ENCODE measurements at places on chromosomes 4 and X.

GRCh38 chr4:151417164-151417571 lies 8.2 kb downstream of the FHIP1A start:
- DNase-seq: no peak

- DNase-seq: no peak
These were observed 68.7 kb upstream of the DCLK2 start for GRCh38 chr4:150009533-150009932.

GRCh38 chrX:19972984-19973383 lies 17.9 kb downstream of the BCLAF3 start:
- no peak for DNase-seq

DNA sequence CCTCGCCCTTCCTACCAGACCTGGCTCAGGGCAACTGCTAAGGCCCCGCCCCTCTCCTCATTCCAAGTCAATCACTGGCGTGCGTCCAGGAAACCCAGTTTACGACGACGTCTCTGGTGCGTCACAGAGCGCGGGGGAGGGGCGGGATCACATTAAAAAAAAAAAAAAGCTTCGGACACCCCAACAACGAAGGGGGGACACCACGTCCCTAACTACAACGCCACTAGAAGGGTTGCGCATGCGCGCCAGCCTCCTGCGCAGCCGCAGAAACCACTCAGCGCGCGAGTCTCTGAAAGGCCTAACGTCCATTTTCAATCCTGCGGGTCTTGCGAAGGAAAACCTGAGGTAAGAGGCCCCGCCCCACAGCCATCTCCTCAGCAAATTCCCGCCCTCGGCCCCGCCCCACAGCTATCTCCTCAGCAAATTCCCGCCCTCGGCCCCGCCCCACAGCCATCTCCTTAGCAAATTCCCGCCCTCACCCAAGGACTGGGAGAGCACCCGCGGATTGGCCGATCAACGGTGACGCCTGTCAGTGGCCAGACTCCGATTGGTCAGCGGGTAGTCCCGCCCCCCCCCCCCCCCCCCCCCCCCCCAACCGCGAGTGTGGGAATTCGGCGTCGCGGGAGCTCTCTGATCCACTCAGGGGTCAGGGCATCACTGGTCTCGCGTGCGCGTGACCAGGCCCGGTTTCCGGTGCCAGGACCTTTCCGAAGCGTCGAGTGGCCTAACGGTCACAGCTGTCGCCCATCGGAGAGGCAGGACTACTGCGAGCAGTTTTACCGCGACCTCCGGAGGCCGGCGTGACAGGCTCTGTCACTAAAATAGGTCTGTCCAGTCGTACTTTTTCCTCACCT lies at the start of gene SCML1:
SCML1 (plus strand) TSS at position 638 of the 854 bp plus-strand sequence. CDS start 6,694 bp downstream, outside the sequence.
- peak; percentile 89 for DNase-seq

- peak; percentile 70 for DNase-seq
These were observed 361.2 kb downstream of the BCOR start for GRCh38 chrX:39736216-39737211.

DNA sequence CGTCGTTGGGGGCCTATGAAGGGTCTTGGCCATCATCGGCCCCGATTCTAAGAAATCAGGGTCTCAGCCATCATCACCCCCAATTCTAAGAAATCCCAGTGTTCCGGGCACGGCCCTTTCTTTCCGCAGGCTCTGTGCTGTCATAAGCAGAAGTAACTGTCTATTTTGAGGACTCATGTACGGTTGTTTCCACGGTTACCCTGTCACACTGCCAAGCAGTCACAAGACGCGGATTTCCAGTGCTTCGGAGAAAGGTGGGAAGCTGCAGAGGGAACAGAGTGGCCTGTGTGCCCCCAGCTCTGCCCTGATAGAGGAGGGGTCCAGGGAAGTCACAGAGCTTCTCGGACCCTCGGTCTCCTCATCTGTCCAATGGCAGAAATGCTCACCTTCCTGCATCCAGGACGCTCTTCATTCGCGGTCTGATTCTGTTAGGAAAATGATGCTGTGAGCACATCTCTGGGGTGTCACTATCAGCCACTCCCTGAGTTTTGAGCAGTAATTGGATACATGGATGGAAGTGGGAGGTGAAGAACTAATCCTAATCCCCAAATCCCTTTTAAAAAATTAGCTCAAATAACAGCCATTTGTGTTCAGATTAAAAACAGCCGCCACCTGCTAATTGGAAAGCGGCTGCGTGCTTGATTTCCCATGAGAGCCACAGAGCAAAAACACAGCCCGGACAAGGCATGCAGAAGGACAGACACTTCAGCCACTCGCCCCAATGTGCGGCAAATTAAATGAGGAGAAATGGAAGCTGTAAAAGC lies 73.1 kb downstream of the WFS1 start:
- DNase-seq: peak; percentile 3

- no peak for DNase-seq
These were observed 145.1 kb upstream of the IL1RAPL2 start for GRCh38 chrX:104420907-104421306.

- DNase-seq: no peak
These were observed 84.4 kb downstream of the APBB2 start for GRCh38 chr4:41129936-41130440.

- DNase-seq: no peak
These were observed 88.0 kb upstream of the RAPGEF2 start for GRCh38 chr4:159014859-159015258.

GRCh38 chrX:39850630-39851152 lies 247.1 kb downstream of the BCOR start:
- no peak for DNase-seq

DNA sequence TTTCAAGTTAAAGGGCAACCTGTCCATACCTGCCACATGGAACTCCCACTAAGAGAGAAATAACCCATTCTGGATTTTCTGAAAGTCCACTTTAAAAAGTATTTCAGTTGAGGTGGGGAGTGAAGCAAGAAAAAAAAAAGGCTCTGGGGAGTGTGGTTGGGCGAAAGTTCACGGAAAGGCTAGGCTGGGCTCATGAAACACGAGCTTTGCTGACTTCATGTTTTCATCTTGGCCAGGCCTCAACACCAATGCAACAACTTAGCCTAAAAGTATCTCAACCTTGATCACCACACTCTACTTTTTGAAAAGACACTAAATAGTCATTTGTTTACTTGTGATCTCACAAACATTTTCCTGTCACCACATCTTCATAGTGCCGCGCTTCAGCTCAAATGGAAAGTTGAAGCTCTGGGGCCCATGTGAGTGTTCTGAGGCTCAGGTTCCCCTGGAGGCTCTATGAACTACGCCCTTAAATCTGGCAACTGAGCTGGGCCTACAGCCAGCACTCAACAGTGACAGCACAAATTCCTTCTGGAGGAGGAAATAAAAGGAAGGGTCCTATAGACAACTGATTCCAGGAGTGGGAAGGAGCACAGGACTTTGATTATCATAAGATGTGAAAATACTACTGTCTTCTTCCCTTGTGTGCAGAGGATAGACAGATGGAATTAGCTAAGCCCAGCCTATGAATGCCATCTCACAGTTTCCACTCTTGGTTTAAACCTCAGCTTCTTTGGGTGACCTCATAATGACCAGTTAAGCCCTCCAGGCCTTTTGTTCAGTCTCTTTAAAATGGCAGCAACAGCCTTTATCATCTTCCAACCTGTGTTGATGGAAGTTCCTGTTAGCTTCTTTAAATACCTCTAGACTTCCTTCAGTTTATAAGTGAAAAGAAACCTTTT lies 5.1 kb downstream of the CD40LG start:
- peak; percentile 8 for DNase-seq

GRCh38 chr4:105555409-105555808 lies 3.0 kb downstream of the ARHGEF38 start:
- no peak for DNase-seq

DNA sequence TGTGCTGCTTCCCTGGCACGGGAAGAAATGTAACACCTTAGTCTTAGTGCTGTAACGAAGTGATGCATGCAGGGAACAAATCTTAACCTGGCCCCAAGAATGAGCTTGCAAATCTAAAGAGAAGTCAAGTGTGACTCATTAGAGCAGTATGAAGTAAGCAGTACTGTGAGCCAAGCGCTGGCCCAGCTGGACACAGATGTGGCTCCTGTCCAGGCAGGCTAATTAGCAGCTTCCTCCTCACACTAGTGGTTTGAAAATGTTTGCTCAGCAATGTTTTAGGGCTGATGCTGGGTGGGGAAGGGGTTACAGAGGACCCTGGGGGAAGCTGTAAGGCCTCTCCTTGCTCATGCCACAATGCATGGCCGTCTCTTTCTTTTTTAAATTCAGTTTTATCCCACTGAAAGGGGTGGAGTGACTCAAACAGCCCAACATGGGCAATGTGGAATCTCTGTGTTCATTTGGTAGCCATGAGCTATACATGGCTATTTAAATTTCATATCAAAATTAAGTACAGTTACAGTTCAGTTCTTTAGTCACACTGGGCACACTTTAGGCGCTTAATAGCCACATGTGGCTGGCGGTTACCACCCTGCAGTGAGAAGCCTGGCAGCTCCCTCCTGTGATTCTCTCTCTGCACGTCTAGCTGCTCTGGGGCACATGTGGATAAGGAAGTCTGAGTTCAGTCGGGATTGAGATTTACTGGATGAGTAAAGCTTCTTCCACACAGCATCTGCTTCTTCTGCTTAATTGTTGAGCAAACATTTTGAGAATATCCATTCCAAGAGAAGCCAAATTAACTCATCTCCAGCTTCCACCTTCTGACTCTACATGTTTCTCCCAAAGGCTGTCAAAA lies 48.8 kb downstream of the MAP7D2 start:
- peak; percentile 53 for DNase-seq

DNA sequence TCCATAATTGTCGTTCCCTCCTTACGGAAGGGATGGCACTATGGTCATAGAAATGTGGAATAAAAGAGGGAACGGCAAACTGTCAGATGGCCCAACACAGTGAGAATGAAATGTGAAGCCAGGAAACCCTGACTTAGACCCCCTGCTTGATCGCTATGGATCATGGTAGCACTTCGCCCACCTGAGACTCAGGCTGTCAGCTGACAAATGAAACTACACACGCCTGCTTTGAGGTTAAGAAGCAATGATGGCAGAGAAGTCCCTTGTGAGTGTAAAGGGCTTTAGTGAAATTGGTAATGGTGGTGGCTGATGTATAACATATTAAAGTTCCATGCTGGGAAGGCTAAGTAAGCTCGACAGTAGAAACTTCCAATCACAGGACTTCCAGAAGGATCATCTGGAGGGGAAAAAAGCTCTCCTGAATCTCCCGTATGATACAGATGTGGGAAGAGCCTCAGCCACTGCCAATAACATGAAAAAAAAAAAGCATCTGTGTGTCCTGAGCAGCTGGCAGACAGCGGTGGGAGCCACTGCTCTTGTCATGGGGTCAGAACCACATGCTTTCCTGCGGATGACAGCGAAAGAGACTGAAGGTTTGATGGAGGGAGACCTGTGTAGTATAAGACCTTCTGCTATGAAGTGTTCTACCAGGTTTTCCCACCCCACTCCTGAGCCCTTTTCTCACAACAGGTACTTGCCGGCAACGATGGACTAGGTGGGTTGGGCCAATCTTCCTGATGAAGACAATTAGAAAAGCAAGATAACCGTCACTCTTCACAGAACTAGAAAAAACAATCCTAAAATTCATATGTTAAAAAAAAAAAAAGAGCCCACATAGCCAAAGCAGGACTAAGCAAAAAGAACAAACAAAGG lies 107.6 kb downstream of the AFAP1 start:
- DNase-seq: no peak

- no peak for DNase-seq
These were observed 282.1 kb downstream of the GRIA2 start for GRCh38 chr4:157502656-157503055.

DNA sequence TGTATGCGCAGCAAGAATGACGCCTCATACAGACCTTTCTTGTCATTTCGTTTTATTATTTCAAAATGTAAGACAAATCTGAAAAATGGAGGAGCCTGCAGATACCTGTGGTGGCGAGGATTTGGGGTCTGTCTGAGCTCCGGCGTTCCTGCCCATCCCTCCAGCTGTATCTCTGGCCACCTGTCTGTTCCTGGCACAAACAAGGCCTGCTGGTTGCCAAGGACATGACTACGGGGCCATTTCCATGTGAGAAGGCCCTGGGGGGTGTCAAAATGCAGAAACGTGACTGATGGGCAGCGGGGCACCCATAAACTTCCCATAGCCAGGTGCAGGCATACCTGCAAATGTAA lies 591 bp upstream of the TSPAN7 start:
- no peak for DNase-seq

- DNase-seq: no peak
These were observed 212.3 kb downstream of the NAP1L3 start for GRCh38 chrX:93461060-93461459.

- no peak for DNase-seq
These were observed 214.1 kb upstream of the ATP6AP2 start for GRCh38 chrX:40366661-40367060.

GRCh38 chrX:1246816-1247215 lies 21.8 kb upstream of the CSF2RA start:
- no peak for DNase-seq

GRCh38 chrX:16910376-16910775 lies 36.1 kb upstream of the REPS2 start:
- DNase-seq: no peak

DNA sequence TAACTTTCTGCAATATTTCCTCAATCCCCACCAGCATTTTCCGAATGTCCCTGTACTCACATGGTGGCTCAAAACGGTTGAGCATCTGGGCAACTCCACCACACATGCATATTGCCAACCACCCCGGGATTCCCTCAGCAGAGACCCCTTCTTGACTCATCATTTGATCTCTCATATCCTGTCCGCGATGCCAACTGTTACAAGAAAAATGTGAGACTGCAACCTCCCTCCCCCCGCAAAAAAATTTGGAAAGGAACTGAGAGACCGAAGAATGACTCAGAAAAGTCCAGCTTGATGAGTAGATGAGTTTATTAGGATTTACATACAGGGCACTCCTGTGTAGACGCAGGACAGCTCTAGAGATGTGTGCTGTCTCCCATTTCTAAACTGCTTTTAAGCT lies 561.4 kb downstream of the ZIC3 start:
- no peak for DNase-seq

- peak; percentile 21 for DNase-seq
These were observed 1.6 kb downstream of the REST start for GRCh38 chr4:56909086-56909894.

GRCh38 chr4:40299811-40300292 lies 35.3 kb upstream of the CHRNA9 start:
- DNase-seq: no peak

Data from skeletal muscle cell (primary cell).